Fibroblast of skin of back (primary cell): ENCODE measurements at places on chromosomes 2 and 18.

- DNase-seq: no peak
These were observed 369.2 kb downstream of the GALNT13 start for GRCh38 chr2:154240921-154241379.

DNA sequence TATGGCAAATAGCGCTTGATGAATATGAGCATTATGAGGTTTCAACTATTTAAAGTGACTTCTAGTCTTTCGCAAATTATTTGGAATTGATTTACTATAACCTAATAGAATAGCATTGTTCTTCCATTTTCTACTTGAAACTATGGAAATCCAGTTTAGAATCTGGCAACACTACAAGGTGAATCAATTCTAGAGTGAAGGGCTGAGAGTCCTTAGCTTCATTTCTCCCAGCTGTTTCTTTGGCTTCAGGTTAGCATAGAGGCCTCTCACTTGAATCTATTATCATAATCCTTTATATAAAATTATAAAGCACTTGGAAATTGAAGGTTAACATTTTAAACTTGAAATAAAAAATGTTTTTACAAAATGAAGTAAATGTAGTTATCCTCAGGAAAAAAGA lies 318.8 kb downstream of the CCDC85A start:
- DNase-seq: no peak

DNA sequence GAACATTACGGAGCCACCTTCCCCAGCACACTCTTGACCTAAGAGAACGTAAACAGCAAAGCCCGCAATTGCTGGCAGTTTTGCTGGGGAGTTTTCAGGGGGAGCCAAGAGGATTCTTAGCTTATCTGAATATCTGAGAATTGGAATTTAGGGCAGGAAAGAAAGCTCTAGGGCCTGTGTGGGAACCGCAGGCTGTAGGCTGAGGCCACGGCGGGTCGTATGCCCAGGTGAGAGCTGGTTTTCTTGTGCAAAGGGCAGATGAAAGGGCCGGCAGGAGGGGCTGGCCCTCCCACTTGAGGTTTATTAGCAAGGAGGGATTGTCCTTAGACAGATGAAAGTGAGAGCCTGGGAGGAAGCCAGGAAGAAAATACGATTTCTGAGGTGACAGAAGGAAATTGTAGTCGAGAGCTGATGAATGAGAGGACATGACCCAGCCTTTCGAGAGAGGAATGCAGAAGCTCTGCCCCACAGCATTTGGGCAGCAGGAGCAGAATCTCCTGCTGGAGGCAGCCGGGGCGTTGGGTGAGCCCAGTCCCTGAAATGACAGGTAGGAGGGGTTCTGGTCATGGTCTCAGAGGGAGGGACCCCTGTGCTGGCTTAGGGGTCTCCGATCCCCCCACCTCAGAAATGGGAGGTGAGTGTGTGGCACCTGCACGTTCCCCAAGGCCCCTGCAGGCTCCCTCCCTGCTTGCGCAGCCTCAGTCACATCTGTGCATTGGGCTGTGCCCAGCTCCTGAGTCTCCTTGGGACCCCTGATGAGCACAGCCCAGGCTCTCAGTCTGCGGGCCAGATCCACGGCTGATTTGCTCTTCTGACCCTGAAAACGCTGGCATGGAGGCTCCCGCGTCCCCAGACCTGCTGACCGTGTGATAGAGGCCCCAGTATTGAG lies 61.1 kb downstream of the CABLES1 start:
- DNase-seq: no peak

DNA sequence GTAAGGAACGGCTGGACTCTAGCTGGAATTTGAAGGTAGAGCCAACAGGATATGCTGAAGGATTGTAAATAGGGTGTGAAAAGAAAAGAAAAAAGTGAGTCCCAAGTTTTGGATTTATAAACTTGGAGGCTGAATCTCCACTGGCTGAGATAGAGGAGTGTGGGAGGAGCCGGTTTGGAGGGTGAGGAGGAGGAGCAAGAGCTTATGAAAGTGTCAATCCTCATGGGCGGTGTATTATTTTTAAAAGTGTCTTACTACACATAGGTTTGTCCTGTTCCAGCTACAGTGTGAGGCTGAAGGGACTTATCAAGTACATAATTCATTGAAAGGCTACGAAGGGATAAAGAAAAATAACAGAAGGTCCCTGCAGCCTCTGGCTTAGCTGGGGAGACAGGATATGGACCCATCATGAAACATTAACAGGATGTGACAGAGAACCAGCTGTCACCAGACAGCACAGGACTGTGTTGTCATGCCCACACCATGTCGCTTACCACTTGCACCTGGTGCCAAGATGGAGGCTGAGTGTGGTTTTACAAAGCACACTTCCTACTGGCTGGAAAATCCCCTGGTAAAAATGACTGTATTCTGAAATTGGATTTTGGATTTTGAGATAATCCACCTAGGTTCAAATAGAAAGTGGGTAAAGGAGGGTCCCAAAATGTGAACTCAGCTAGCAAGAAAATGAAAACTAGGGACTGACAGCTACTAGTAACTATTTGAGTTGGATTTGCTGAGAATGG lies 2.5 kb upstream of the MREG start:
- DNase-seq: no peak

DNA sequence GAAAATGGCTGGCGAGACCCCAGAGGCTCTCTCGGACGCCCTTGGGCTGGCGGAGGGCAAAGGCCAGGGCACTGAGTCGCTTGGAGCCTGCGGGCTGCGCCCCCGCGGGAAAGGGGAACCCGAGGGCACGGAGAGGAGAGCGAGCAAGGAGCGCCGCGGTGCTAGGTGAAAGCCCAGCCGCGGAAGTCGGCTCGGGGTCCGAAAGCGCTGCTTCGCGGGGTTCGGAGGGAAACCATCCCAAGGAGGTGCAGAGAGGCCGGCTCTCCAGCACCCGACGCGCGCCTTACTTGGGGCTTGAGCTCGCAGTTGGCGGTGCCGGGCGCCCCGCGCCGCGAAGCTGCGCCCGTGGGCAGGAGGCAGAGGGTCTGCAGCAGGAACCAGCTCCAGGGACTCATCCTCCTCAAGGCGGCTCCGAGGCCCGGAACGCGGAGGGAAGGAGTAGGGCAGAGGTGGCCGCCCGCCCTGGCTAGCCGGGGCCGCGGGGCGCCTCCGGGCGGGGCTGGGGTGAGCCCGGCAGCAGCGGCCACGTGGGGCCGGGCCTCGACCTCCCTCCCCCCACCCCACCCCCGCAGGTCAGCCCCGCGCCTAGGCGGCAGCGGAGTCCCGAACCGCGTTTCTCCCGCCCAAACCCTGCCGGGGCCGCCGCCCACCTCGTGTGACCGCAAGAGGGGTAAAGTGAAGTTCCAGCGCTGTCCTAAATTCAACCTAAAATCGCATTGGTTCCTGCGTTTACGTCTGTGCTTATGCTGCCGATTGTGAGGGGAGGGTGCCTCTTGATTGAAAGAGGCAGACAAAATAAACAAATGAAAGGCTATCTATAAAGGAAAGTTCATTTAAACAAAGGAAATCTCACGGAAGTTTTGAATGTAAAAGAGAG lies at the start of gene TRABD2A:
TRABD2A (minus strand) TSS at position 440 of the 877 bp plus-strand sequence; CDS start at position 395, 45 bp downstream.
- no peak for DNase-seq

GRCh38 chr2:70988151-70988550 lies 6.5 kb downstream of the TEX261 start:
- DNase-seq: no peak

GRCh38 chr18:35620765-35621164 lies 39.2 kb downstream of the GALNT1 start:
- DNase-seq: no peak

GRCh38 chr2:70089983-70090525 lies 2.8 kb downstream of the PCBP1 start:
- no peak for DNase-seq

DNA sequence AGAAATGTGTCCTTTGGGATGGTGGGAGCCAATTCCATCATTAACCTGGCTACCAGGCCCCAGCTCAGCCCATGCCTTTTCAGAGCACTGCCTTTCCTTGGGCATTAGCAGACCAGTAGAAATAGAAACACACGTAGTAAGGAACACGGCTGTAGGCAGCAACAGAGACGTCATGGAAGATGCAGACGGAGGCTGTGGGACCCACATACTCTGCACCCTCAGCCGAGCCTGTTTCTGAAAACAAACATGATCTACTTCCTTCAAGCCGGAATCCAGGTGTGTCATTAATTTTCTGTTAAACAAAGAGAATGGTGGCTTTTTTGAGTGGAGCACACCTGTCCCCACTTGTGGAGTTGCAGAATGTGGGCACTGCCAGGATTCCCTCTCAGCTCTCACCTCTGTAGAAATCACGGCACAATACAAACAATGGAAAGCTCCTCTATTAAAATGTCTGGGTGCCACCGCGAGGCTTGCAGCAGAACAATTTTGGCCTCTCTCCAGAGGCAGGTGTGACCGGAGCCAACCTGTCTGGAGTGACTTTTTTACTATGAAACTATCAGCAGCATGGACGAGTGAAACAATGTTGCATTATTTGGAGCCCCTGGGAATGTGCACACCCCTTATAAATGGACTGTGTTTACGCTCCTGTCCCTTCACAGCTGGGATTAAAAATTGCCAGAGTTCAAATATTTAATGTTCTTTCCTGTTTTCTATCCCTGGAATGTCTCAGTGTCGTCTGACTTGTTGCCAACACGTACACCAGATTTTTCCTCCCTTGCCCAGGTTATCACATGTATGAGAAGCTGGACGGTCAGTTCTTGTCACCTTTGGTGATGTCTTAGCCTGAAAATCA lies 31.7 kb downstream of the SPP2 start:
- no peak for DNase-seq

DNA sequence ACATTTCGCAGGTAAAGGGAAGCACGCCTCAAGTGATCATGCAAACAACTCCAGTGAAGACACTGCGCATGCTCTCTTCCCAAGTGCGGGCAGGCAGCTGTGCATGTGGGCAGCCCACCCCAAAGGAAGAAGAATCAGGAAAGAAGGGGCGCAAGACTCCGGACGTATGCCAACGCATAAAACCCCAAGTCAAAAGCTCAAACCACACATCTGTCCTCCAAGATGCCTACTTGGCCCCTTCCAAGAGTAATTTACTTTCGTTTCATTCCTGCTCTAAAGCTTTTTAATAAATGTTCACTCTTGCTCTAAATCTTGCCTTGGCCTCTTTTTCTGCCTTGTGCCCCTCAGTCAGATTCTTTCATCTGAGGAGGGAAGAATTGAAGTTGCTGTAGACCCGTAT lies 254.9 kb downstream of the PIEZO2 start:
- DNase-seq: no peak

DNA sequence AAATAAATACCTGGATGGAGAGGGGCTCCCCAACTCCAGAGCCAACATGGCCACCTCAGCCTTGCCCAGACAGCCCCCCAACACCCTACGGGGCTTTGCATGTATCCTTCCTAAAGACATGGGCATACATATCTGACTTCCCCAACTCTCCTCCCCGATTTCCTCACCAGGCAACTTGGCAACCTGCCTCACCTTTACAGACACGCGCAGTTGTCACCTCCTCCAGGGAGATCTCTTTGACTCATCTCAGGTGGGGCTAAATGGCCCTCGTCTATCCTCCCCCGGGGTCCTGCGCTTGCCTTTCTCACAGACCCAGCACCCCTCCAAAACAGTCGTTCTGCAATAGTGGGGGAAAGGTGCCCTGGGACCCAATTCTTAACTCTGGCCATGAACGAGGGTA lies 10.6 kb upstream of the BIN1 start:
- no peak for DNase-seq

DNA sequence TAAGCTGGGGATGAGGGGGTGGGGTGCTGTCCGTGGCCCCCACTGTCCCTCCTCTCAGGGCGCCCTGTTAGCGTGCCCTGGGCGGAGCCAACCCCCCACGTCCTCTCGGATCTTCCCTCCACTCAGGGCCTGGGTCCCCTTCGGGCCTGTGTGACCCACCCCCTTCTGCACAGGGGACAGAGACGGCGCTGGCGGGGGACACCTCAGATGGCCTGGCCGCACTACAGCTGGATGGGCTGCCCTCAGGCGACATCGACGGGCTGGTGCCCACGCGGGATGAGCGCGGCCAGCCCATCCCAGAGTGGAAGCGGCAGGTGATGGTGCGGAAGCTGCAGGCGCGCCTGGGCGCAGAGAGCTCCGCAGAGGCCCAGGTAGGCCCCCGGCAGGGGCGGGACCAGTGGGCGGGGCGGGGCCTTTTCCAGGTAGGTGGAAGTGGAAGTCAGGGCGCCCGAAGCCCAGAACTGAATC lies 9.9 kb upstream of the KLHL30 start:
- DNase-seq: no peak

GRCh38 chr18:62196079-62196478 lies 9.0 kb downstream of the RELCH start:
- no peak for DNase-seq

DNA sequence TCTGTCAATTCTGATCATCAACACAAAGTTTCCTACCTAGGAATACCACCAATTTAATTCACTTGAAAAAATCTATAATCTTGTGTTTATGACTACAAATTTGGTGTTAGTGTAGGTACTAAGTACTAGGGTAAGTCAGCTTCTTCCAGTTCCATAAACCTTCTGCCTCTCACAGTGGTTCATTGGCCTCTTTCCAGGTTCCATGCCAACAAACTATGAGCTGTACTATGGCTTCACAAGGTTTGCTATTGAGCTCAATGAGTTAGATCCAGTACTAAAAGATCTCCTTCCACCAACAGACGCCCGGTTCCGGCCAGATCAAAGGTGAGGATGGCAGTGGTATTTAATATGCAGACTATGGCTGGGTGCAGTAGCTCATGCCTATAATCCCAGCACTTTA lies 58.8 kb downstream of the PRKRA start:
- DNase-seq: no peak

DNA sequence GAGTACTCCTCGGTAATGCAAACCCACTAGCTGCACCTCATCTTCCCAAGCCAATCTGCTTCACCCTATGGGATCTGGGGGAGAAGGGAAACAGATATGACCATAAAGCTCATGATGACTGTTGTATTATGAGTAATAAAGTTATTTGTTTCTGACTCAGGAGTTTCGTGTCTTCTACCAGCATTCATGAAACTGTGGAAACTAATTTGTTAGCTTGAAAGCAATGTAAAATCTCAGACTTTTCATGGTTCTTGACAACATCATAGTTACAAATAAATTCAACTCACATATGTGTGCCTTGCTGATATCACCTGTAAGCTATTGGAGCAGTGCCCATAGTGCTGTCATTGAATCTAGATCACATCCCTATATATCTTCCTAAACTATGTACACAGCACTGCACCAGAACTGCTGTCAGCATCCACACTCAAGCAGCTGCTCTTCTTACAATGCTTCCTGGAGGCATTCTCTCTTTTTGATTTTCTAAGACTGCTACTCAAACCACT lies 135.6 kb upstream of the KYNU start:
- no peak for DNase-seq

- no peak for DNase-seq
These were observed 165.2 kb upstream of the MSH6 start for GRCh38 chr2:47617523-47618271.

- no peak for DNase-seq
These were observed 20.4 kb downstream of the TGFBRAP1 start for GRCh38 chr2:105309147-105309545.

GRCh38 chr18:63054901-63055584 lies 264.5 kb downstream of the BCL2 start:
- no peak for DNase-seq
